ENCODE measurements at places on chromosomes 7 and 10. TPM values are rescaled to one million over a fixed set of nuclear protein-coding genes. Genes with fewer than 3 reads are reported as not detected.

Gene POU6F2
- not detected for total RNA-seq

Gene KIF11
- 1.8 TPM for total RNA-seq

Gene KCNIP2
- total RNA-seq, result 3.7 TPM

Gene NME8
- total RNA-seq, result not detected

Gene FKBP9
- 104 TPM for total RNA-seq

Gene RELN
- 3.7 TPM for total RNA-seq

Gene CLEC2L
- total RNA-seq, result not detected

Gene WDR37
- 22.0 TPM for total RNA-seq

Gene ARHGAP21
- total RNA-seq, result 83.1 TPM

Gene STMP1
- total RNA-seq, result 24.3 TPM

Gene KIAA1549
- 5.3 TPM for total RNA-seq

DNA sequence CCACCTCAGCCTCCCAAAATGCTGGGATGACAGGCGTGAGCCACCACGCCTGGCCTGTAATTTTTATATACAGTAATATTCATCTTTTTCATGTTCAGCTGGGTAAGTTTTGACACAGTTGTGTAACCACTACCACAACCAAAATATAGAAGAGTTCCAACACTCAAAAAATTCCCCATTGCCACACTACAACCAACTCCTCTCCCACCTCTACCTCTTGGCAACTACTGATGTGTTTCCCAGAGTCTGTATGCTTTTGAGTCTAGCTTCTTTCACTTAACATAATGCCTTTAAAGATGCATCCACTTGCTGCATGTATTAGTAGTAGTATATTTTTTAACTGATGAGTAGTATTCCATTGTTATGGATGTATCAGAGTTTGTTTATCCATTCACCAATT, 90.7 kb downstream of the SRPK2 start:
- no peaks in the 10 kb centered on the region for H3K27me3 ChIP-seq
- H3K27ac ChIP-seq, result no peak overlapping the region
- DNase-seq, result no peak
- H3K36me3 ChIP-seq, result no peaks in the 10 kb centered on the region

DNA sequence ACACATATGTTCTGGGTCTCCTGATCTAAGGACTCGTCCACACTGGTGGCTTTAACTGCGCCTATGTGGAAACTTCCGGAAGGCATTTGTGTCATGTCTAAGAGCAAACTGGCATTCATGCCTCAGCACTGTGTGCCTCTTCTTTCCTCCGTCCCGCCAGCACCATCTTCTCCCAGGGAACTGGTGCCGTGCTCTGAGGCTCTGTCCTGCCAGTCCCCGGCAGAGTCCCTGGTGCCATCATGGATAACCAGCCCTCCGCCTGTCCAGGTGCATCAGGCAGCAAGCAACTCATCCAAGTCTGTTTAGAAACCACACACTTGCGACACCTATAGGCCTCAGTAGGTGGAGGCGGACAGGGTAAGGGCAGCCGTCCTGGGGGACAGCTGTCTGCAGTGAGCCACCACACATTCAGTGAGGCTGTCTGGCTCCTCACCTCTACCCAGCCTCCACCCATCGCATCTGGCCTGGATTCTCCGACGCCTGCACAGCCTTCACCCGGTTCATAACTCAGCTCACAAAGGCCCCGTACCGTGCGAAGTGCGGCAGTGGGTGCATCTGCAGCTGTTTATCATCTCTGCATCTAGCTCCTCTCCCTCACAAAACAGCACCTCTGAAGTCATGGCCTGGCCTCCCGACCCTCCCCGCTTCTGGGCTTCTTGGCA, 162.7 kb downstream of the DIP2C start:
- H3K4me1 ChIP-seq, result no peaks in the 10 kb centered on the region
- no peaks in the 10 kb centered on the region for H3K27me3 ChIP-seq
- H3K4me3 ChIP-seq, result no peak overlapping the region
- DNase-seq, result no peak

GRCh38 chr7:3164380-3164792, 120.7 kb upstream of the CARD11 start:
- peaks cover 15% of the 10 kb centered on the region for H3K27me3 ChIP-seq
- no peak overlapping the region for H3K27ac ChIP-seq
- H3K4me1 ChIP-seq, result no peaks in the 10 kb centered on the region
- no peak for DNase-seq
- no peaks in the 10 kb centered on the region for H3K36me3 ChIP-seq
- H3K4me3 ChIP-seq, result no peak overlapping the region

DNA sequence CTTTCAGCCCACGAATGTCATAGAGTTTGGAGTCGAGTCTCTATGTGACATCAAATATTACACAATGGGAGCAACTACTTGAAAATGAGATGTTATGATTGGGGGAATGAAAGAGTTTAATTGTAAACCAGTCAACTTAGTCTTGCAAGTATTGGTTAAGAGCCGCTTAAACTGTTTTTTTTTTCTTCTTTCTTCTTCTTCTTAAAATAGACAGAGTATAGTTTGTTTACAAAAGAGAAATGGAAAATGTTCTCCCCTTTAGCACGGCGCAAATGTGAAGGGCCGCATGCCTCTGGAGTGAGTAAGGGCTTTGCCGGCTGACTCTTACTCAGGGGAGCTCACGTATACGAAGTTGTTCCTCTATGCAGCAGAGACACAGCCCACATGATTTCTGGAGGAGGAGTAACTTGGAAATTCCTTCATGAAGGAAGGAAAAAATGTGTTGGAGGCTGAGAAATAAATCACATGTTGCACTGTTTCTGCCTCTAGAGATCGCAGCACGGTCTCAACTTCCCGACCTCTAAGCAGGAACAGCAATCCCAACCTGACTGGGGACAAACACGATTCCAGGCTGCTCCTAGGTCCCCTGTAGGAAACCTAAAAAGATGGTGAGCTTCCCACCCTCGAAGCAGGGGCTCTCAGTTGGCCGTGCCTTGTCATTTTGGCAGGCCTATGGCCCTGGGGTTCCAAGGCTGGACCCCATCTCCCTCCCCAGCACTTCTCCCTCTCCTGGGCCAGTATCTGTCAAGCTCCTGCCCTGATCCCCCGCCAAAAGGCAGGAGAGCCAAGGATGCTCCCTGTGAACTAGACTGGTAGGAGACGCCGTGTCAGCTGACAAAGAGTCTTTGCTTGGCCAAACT, 44.8 kb downstream of the MYOF start:
- H3K4me1 ChIP-seq, result peaks cover 90% of the 10 kb centered on the region
- H3K36me3 ChIP-seq, result no peaks in the 10 kb centered on the region
- peak overlapping the region; percentile 93 for H3K27ac ChIP-seq
- peak; percentile 81 for DNase-seq

DNA sequence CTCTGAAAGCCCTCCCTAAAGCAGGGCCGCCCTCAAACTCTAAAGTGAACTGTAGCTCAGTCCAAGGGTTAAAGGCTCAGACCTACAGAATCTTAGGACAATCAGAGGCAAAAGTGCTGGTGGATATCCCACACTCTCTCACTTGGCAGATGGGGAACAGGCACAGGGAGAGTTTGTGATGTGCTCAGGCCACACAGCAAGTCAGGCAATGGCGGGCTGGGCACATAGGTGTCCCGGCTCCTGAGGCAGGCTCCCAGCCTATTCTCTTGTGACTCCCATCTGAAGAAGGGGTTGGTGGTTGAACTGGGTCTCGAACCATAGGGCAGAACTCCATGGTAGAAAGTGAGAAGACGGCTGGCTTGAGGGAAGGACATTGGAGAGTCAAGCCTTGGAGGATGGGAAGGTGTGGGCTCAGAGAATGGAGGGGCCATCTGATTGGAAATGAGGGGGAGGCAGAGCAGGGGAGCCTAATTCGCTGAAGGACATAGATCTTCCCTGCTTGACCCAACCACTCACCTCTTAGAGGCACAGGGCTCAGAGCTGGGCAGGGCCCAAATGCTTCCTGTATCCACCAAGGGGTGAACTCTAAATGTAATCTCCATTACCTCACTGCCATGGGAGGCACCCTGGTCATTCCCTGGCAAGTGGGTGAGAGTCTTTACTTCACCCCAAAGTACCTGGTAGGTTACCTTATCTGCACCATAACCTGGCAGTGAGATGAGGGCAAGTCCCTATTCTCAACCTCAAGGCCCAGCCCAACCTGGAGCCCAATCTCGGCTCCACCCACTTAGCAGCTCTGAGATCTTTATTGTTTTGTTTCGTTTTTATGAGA, 4.9 kb upstream of the ZMIZ1 start:
- peak; percentile 36 for DNase-seq
- peaks cover 41% of the 10 kb centered on the region for H3K4me1 ChIP-seq
- no peak overlapping the region for H3K4me3 ChIP-seq
- H3K27me3 ChIP-seq, result no peaks in the 10 kb centered on the region
- no peaks in the 10 kb centered on the region for H3K36me3 ChIP-seq

DNA sequence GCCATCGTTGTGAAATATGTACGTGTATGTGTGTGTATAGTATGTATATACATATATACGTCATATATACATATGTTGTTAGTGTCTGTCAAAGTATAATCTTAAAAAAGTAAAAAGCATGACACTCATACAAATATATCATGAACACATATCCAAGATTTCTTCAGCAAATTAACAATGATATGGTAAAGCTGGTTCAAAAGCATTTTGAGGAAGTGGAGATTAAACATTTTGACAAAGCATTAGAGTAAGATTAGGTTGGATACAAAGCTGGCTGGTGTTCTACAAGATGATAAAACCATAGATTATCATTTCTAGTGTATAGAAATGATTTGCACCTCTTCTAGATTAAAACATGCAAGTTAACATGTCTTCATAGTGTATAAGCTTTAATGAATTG, 771 bp upstream of the NUDCD3 start:
- H3K4me1 ChIP-seq, result peaks cover 34% of the 10 kb centered on the region
- H3K4me3 ChIP-seq, result peak overlapping the region; percentile 90
- H3K27me3 ChIP-seq, result peaks cover 5% of the 10 kb centered on the region
- DNase-seq, result no peak

GRCh38 chr7:33048704-33049103, 13.9 kb downstream of the NT5C3A start:
- H3K27ac ChIP-seq, result no peak overlapping the region
- no peaks in the 10 kb centered on the region for H3K36me3 ChIP-seq
- no peaks in the 10 kb centered on the region for H3K27me3 ChIP-seq
- no peak for DNase-seq

GRCh38 chr10:79331709-79332108, 15.6 kb upstream of the PPIF start:
- no peaks in the 10 kb centered on the region for H3K27me3 ChIP-seq
- no peaks in the 10 kb centered on the region for H3K4me1 ChIP-seq
- H3K4me3 ChIP-seq, result no peak overlapping the region
- no peak overlapping the region for H3K27ac ChIP-seq

GRCh38 chr7:17408245-17408903, 109.9 kb downstream of the AHR start:
- no peak overlapping the region for H3K27ac ChIP-seq
- H3K27me3 ChIP-seq, result no peaks in the 10 kb centered on the region
- H3K36me3 ChIP-seq, result no peaks in the 10 kb centered on the region

DNA sequence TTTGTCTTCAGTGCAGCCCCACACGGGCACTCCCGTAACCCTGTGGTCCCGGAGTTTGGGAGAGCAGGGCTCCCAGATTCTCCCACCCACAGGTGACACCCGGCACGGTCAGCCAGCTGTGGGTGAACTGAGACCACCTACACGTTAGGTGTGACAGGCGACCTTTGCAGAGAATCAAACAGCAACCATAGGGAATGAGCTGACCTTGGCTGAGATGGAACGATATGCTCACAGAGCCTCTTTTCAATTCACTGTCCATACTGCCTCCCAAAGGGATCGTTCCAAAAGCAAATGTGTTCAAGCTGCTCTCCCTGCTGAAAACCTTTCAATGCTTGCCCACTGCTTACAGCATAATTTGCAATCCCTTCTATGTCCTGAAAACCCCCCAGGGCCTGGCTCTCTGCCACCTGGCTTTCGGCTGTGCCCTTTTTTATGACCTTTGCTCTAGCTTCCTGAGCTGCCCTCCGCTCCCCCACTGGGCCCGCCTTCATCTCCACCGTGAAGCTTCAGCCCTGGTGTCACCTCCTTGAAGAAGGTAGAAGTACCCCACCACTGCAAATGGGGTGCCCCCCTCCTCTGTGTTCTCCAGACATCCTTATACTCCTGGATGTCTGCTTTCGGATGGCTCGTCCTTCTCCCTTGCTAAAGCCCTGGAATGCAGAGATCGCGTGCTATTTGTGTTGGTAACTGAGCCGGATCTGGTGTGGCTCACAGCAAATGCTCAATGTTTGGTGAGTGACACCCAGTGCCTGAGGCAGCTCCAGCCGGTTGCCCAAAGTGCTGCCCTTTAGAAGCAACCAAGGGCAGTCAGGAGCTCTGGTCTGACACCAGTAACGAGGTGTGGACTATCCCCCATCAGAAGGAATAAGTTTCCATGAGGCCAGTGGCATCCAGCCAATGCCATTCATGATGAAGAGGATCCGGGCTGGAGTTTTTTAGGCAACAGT, 90.4 kb downstream of the KIAA1549 start:
- no peak overlapping the region for H3K27ac ChIP-seq
- H3K4me3 ChIP-seq, result no peak overlapping the region
- DNase-seq, result no peak
- H3K27me3 ChIP-seq, result no peaks in the 10 kb centered on the region
- H3K36me3 ChIP-seq, result no peaks in the 10 kb centered on the region

DNA sequence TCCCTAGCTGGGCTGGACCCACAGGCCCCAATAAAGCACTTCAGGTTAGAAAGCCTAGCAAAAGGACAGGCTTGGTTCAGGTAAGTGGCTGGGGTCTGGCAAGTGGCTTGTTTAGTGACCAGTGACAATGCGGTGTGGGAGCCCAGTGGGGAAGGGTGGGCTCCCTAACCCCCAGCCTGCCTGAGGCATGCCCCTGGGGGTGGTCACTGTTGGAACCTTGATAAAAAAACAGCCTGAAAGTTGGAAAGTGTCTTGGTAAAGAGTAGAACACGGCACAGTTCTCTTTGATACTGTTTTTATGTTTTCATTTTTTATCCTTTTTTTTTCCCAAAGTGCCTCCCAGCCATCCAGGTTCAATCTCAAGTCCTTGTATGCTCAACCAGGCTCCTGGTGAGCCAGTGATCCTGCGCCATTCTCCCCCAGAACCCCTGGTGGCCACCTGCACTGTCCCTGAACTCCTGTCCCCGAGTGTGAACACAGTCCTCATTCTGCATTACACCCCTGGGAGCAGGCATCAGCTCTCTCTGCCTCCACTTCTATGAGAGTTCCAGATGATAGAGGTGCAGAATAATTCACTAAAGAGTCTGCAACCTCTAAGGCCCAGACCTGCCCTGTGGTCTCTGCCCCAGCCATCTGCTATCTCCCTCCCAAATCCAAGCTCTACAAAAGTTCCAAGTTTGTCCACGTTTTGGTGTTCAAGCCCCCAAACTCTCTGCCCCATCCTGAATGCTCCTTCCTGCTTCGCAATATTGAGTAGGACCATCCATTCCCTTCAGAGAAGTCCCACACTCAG, 15.0 kb upstream of the CXCL12 start:
- no peaks in the 10 kb centered on the region for H3K4me1 ChIP-seq
- H3K27me3 ChIP-seq, result peaks cover 3% of the 10 kb centered on the region
- H3K36me3 ChIP-seq, result no peaks in the 10 kb centered on the region
- H3K4me3 ChIP-seq, result no peak overlapping the region
- no peak overlapping the region for H3K27ac ChIP-seq

DNA sequence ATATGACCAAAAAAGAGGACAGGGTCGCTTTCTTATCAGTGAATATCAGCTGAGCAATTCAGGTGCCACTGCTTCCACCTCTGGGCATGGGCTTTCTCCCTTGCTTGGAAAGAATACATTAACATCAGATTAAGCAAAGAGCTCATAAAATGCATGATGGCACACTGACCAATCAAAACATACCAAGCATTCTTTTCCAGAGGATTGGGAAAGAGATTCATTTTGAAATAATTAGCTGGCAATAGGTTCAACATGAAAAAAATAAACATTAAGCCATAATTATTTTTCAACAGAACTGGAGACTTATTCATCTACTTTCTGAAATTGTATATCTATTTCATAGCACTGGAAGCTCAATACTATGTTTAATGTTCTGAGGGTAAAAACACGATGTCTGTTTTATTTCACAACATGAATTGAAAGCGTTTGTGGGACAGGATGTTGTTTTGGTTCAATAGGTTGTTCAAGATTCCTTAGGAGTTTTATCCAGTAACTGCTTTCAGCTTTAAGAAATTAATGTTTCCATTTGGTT, 53.2 kb downstream of the TFAM start:
- no peaks in the 10 kb centered on the region for H3K27me3 ChIP-seq
- no peaks in the 10 kb centered on the region for H3K36me3 ChIP-seq
- H3K27ac ChIP-seq, result no peak overlapping the region
- peaks cover 8% of the 10 kb centered on the region for H3K4me1 ChIP-seq

All from lower lobe of right lung (tissue), 2 donors.